ENCODE measurements at places on chromosomes 2 and 18.

DNA sequence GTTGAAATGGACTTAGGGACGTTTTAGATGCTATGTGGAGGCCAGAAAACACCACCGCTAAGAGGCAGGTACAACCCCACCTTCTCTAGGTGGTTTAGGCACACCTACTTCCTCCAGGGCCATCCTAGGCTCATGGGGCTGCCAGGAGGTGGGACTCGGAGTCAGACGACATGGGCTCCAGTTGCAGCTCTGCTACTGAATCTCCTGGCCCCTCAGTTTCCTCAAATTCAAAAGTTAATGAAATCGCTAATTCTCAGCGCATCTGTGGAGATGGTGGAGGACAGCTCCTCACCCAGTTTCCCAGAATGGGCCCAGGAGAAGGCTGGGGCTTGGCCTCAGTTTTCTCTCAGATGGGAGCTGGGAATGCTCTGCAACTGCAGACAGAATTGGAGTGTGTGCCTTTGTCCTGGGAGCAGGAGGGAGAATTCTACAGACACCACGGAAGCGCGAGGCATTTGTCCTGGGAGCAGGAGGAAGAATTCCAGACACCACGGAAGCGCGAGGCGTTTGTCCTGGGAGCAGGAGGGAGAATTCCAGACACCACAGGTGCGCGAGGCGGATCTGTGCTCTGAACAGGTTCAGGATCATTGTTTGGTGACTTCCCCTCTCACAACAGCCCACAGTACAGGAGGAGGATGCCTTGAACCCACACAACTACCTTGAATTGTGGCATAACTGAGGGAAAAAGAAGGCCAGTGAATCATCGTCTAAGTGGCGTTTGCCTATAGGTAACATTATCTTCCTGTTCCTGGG lies 103.7 kb upstream of the PXDN start:
- no peak for DNase-seq

- no peak for DNase-seq
Observed at GRCh38 chr18:55256929-55257289, 297.6 kb upstream of the CCDC68 start.

GRCh38 chr2:178679891-178680290 lies 127.3 kb downstream of the TTN start:
- DNase-seq: no peak

- DNase-seq: no peak
Observed at GRCh38 chr2:63780518-63781155, 61.1 kb upstream of the UGP2 start.

DNA sequence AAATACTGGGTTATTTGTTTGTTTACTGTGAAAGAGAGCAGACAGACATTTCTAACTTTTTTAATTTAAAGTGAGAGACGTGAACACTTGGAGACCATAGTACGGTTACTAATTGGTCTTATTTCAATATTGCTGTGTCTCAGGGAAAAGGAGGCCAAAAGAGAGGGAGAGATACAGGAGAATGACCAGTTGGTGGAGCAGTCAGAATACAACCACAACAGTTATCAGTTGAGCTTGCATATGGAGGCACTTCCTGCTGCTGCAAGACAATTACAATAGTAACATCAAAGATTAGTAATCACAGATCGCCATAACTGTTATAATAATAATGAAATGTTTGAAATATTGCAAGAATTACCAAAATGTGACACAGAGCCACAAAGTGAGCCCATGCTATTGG lies 58.2 kb downstream of the TWSG1 start:
- no peak for DNase-seq

DNA sequence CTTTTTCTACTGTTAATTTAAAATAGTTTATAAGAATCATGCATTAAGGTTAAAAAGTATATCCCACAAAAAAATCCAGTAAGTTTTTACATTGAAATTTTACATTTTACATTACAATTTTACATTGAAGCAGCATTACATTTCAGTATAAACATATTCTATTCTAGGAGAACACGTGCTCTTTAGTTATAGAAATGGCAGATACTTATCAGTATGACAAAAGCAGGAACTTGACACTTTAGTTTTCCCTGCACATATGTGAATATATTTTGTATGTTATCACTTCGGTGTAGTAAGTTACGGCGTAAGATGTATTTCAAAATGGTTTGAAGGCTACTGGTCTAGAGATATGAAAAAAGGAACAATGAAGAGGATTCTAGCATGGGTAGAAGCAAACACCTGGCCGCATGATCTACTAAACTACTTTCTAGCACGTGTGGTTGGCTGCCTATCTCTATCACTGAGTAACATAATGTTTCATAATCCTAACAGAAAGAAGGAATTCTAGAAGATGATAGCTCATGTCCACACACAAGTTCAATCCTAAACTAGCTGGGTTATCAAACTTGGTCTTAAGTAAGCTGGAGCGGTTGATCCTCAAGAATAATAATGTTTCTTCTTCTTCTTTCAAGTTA lies 5.4 kb downstream of the IMMT start:
- no peak for DNase-seq

DNA sequence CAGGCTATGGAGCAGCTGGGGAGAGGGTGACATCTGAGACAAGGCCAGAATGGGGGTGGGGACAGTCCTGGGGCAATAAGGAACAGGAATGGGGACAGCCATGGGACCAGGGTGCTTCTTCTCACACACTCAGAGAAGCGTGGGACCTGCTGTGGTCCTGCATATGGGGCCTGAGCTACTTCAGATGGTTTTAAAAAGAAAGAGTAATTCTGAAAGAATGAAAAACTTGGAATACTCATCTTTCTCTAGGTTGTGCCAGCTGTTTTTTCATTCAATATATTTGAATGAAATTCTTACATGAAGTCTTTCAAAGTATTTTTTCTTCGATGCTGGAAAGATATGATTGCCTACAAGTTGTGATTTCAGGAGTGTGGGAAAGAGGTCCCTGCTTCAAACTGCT lies 227.5 kb upstream of the APCDD1 start:
- DNase-seq: no peak

DNA sequence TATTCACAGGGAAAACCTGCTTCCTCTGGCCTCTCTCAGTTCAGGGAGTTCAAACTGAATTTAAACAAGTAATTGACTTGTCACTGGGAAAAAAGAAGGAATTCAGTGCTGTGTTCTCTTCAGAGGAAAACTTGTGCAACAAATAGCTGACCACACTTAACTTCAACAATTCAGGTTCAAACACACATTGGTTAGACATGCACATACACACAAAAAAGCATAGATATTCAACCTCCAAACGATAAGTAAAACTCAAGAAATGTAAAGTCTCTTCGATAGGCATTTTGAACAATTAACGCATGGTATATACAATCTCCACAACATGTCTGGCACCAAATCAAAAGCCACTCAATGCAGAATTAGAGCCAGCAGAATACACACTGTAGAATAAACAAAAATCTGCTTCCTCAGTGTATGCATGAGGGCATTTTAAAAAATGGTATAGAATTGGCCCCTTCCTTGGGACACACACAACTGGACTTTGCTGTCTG lies 269.0 kb downstream of the TCF4 start:
- DNase-seq: no peak

- DNase-seq: no peak
Observed at GRCh38 chr2:238785528-238785860, 62.4 kb upstream of the TWIST2 start.

GRCh38 chr2:149613704-149614103 lies 26.1 kb upstream of the MMADHC start:
- DNase-seq: no peak

GRCh38 chr2:135471106-135471505 lies 59.9 kb downstream of the ZRANB3 start:
- DNase-seq: no peak

- DNase-seq: peak; percentile 16
Observed at GRCh38 chr2:240989451-240990265, 8.8 kb upstream of the SNED1 start.

- no peak for DNase-seq
Observed at GRCh38 chr2:13193900-13194299, 477.2 kb downstream of the TRIB2 start.

DNA sequence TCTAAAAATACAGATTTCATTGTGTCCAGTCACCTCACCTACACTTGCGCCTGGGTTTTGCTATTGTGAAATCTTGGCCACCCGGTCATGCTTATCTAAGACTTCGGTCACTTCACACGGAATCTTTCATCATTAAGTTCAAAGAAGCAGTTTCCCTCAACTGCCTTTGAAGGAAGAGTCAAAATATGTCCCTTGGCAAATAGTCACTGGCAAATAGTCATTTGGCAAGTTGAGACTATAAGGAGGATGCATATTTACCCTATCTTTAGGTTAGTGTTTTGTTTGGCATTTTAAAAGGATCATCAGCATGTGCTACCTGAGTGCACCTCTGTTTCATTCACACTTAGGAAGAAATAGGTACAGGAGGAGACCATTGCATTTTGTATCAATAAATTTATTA lies 95.9 kb downstream of the FEZ2 start:
- no peak for DNase-seq

DNA sequence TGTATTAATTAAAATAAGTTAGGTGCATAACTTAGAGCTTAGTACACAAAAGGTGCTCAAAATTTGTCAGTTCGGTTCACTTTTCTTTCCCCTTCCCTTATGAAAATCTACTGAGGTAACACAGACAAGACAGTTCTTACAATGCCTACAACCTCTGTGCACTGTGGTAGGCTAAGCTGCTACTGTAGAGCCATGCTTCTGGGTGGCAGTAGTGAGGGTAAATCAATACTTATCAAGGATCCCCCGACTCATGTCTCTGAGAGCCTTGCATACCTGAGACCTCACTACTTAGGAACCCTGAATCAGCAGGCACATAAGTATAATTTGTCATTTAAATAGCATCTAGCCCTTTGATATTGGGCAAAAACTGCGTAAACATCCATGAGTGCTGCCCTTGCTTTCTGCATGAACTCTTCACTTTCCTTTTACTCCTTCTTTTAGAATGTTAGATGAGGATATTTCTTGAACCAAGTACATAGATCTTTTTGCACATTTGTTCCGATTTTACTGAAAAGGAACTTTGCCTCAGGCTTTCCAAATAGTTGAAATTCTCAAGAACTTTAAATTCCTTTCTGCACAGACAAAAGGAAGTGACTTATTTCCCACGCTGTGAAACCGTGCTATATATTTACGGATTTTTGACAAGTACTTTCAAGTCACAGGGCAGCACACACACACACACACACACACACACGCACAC lies 234.4 kb downstream of the TRIB2 start:
- no peak for DNase-seq

DNA sequence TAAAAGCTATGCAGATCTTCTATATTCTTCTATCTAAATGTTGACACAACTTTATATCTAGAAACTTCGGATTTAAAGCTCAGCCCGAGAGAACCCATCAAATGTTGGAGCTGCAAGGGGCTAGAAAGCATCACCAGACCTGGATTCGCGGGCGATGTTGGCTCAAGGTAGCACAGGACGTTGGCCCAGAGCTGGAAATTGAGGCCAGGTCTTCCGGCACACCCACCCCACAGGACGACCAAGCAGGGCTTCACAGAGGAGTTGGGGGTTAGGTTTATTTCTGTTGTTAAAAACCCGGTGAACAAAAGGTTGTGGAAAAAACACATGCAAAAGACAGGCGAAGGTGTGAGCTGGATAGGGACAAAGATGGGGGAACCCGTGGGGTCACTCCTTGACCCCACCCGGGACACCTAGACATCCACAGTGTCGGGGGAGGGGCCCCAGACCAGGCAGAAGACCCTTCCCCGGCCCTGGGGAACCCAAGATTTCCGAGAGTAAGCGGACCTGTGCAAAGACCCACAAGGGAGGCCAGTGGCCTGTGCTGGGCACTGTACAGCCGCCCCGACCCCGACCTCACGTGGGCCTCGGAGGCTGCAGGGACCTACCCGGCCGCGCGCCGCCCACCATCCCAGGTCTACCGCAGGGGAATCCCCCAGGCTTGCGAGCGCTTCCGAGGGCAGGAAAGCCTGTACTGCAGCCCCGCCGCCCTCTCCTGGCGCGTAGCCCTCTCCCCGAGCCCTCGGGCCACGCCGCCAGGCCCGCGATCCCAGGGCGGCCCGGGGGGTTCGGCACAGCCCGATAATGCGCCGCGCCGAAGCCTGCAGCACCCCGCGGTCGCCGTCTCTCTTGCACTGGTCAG lies 1.8 kb upstream of the AGBL5 start:
- peak; percentile 62 for DNase-seq

DNA sequence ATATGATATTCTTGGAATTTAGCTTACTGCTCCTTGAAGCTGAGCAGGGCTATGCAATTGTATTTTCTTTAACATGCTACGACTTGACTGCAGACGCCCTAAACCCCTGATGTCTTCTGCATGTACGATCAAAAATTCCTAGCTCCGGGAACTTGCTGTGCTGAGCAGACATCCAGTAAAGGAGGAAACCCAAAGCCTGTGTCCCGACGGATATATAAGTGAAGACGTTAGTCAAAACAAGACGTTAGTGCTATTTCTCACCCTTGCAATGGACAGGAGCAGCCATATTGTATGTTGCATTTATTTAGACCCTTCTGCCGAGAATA lies 51.5 kb downstream of the SETBP1 start:
- no peak for DNase-seq

- DNase-seq: no peak
Observed at GRCh38 chr2:120863661-120864320, 128.1 kb downstream of the GLI2 start.

- DNase-seq: no peak
Observed at GRCh38 chr2:219001577-219002394, 8.6 kb upstream of the CRYBA2 start.

- DNase-seq: peak; percentile 86
Observed at GRCh38 chr2:78979380-78980151, 45.9 kb upstream of the REG3G start.

DNA sequence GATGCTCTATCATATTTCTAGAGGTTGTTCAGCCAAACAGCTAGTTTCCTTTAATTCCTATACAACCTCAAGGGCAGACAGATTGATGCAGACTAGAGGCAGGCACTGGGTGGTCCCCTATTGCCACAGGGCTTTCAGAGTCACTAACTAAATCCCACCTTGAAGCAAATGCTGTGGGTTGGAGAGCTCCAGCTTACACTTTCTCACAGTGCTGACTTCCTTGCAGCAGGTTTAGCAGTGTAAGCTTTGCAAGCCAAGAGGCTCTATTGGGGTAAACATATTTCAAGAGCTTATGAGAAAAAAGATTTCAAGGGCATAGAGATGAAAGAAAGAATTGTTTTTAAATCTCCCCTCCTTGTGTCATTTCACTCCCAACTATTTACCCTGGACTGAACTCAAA lies 366.5 kb upstream of the CRIM1 start:
- no peak for DNase-seq

- no peak for DNase-seq
Observed at GRCh38 chr2:104864280-104865095, 10.6 kb downstream of the POU3F3 start.

All from femur (tissue), 1 donor.